ENCODE measurements at places on chromosomes 6 and 20. TPM values are rescaled to one million over a fixed set of nuclear protein-coding genes. Genes with fewer than 3 reads are reported as not detected.

DNA sequence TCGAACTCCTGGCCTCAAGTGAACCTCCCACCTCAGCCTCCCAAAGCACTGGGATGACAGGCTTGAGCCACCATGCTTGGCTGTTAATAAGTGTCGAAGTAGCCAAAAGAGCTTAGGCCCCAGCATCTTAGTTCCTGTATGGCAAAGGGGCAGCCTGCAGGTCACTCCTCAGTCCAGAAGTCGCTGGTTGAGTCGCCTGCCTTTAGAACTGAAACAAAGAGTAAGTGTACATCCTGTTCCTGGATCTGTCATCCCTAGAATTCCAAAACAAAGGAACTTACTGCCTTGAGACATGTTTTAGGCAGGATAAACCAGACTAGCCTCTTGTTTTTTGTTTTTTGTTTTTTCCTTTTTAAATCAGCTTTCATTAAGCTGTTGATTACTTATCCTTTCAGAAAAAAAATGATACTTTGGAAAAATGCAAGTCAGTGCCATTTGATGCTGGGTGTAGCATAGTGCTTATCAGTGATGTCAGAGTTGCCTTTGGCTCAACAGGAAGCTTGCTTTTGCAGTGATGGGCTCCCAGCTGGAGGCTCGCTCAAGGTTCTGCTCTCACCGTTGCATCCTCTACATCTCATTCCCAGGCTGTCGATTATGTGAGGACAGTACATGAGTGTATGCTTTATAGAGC lies 9.0 kb downstream of the ACTR5 start:
- no peak for DNase-seq

The KIF25 gene
- polyA plus RNA-seq, result 0.33 TPM

DNA sequence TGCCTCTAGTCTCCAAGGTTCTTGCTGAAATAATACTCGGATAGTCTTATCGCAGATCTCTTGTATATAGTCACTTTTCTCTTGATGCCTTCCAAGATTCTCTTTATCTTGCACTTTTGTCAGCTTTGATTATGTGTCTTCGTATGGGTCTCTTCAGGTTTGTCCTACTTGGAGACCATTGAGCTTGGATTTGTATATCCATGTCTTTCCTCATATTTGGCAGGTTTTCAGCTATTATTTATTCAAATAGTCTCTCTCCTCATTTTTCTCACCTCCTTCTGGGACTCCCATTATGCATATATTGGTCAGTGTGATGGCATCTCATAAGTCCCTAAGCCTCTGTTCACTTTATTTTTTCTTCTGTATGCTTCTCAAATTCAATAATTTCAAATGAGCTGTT lies 23.0 kb downstream of the ECI2 start:
- DNase-seq, result no peak

DNA sequence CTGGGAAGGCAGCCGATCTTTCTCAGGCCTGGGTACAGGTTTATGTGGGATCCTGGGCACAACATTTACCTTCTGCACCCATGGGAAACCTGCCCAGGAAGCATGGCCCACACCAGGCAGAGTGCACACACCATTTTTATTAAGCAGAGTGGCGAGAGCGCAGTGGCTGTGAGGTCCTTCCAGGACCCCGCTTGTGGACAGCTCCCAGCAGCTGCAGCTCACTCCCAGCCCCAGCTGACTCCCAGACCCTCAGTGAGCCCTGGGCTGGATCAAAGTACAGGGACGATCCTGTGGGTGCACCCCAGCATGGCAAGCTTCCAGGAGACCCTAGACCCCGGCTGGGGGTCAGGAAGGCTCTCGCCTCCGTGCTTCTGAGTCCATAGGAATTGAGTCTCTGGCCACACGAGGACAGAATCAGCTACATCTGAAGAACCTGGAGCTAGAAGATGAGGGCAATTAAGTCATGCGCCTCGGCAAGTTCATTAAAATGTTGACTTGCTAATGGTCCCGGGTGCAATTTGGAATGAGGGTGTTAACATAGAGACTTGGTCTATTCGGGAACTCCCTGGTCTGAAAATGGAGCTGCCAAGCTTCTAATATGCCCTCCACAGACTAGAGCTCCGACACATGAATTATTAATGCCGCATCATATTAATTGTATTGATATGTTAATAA lies 65.4 kb upstream of the SLCO4A1 start:
- peak; percentile 62 for DNase-seq

- no peak for DNase-seq
These were observed 94.5 kb downstream of the TPBG start for GRCh38 chr6:82458147-82458546.

DNA sequence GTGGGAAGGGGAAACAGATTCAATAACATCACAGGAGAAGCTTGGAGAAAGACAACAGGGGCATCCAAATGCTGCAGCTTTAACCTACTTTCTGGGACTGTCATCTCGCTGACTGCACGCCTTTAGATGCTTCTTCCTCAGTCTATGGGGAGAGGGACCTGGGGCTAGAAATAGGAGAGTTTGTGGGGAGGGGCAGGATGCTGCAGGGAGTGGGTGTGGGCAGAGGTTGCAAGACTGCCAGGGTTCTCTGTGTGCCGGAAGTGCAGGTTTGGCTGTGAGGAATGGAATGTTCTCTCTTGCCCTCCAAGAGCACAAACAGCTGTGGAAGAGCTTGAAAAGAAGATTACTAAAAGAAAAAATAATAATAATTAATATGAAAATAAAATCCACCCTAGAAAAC lies 93.2 kb downstream of the FOXO3 start:
- DNase-seq, result no peak

- no peak for DNase-seq
These were observed 23.5 kb downstream of the AMD1 start for GRCh38 chr6:110898111-110898510.

The PREX1 gene
- 13.0 TPM for polyA plus RNA-seq

DNA sequence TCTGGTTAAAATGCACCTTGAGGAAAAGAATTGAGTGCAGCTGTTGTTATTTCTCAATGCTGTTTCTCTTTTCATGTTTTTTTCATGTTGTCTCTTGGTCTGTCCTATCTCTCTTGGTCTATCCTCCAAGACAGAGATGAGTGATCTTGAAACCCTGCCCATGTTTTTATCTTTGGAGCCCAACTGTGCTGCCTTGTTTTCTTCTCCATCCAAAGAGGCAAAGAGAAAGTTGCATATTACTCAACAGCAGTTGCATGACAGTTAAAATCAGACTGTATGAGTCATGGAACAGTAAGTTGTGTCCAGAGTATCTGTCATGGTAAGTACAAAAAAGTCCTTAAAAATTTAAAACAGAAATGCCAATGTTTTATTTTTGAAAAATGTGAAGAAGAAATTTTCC lies 26.2 kb downstream of the BCAS1 start:
- no peak for DNase-seq

DNA sequence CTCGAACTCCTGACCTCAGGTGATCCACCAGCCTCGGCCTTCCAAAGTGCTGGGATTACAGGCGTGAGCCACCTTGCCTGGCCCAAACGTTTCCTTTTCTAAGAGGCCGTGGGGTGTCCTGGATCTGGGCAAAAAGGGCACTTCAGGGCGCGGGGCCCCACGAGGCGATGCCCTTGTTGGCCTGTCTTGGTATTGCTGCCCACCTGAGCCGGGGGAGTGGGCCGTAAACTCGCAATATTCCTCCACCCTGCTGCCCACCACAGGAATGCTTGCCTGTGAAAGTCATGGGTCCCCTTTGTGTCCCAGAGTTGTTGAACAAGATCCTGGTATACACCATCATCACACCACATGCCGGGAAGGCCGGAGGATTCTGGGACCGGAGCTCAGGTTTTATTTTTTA lies 49.0 kb downstream of the SSR1 start:
- DNase-seq, result no peak

- DNase-seq, result no peak
These were observed 2.0 kb downstream of the FIG4 start for GRCh38 chr6:109693111-109693510.

Data from renal pelvis (tissue), 12 donors.